ENCODE measurements at places on chromosomes 2 and 18. TPM values are rescaled to one million over a fixed set of nuclear protein-coding genes. Genes with fewer than 3 reads are reported as not detected.
A peak's percentile ranks its signal among the peaks of the same experiment; 100 is the strongest.

- ATAC-seq = peak; percentile 43
Measured at GRCh38 chr2:21289989-21290388, 166.2 kb downstream of the TDRD15 start.

GRCh38 chr2:213229814-213230213 lies 54.5 kb upstream of the SPAG16 start:
- ATAC-seq = no peak

Gene SGPP2
- not detected for total RNA-seq

DNA sequence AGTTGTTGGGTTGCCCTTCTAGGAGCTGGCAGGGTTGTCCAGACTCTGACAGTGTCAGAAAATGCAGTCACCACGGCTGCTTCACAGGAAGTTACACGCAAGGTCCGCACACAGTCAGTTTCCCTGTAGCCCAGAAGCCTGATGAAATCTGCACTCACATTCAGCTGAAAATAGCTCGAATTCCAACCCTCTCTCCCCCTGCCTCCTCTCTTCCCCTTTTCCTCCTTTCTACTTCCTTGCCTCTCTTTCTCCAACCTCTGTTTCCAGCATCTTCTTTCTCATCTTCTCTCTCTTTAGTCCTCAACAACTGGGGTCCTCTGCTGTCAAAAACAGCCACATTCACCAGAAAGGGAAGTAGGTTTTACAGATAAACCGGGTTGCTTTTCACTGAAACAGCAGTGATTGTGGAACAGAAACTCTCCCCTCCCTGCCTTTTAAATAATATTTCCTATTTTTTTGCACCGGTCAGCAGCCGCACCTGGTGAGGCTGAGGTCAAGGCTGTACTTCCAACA lies 69.3 kb downstream of the BCL11A start:
- no peak for ATAC-seq

Gene C2orf15
- not detected for total RNA-seq

GRCh38 chr2:34703292-34703691 lies 1104.2 kb upstream of the FAM98A start:
- ATAC-seq = no peak

GRCh38 chr2:31132786-31133185 lies 5.5 kb downstream of the GALNT14 start:
- ATAC-seq = no peak

DNA sequence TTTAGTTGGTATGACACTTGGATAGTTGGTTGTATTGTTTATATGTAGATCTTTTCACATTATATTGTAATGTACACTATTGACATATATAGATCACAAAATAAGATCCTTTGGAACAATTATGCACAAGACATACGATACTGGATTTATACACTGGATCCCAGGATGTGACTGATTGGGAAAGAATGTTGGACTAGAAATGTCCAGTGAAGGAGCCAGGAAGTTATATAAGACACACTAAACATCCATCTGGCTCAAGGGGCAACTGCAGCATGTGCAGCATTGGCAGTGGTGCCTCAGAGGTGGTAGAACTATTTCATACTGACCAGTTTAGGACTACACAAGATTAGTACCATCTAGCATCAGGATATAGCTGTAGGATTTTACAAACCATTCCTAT lies 104.9 kb downstream of the TRABD2A start:
- ATAC-seq = no peak

Gene AGXT
- not detected for total RNA-seq

Gene ABCG8
- 0.12 TPM for total RNA-seq

Measured in gastroesophageal sphincter (tissue), 4 donors.